ENCODE measurements at places on chromosomes 5 and 9. TPM values are rescaled to one million over a fixed set of nuclear protein-coding genes. Genes with fewer than 3 reads are reported as not detected.
A peak's percentile ranks its signal among the peaks of the same experiment; 100 is the strongest.

Gene TICAM2
- 8.6 TPM for total RNA-seq

GRCh38 chr9:129726322-129727160, 26.3 kb downstream of the PTGES start:
- H3K4me1 ChIP-seq: no peaks in the 10 kb centered on the region
- H3K27me3 ChIP-seq: no peaks in the 10 kb centered on the region
- no peak overlapping the region for H3K4me3 ChIP-seq
- H3K36me3 ChIP-seq: no peaks in the 10 kb centered on the region
- peak; percentile 77 for DNase-seq

DNA sequence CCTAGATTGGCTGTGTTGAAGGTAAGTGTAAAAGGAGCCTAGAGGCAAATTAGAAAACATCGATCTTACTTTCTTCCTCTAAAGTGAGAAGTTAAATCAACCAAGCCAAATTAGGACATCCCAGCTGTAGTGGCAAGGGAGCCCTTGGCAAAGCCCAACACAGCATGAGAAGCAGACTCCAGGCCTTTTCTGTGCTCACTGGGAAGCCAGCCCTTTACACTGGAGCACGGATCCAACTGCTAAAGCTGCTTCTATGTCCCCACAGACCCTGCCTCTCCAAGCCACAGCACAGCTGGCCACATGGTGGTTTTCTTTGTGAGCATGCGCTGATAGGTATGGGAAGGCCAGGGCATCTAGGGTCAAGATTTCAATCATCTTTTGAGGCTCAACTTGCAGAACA, 94.1 kb downstream of the APBA1 start:
- H3K4me3 ChIP-seq: no peak overlapping the region
- no peaks in the 10 kb centered on the region for H3K4me1 ChIP-seq
- DNase-seq: no peak
- no peak overlapping the region for H3K27ac ChIP-seq

GRCh38 chr5:126053630-126054029, 369.6 kb upstream of the GRAMD2B start:
- H3K27me3 ChIP-seq: no peaks in the 10 kb centered on the region
- H3K27ac ChIP-seq: no peak overlapping the region
- DNase-seq: no peak
- H3K36me3 ChIP-seq: no peaks in the 10 kb centered on the region
- no peaks in the 10 kb centered on the region for H3K4me1 ChIP-seq
- no peak overlapping the region for H3K4me3 ChIP-seq

Measured in left lung (tissue), 14 donors.